ENCODE measurements at places on chromosomes 2 and 18.

- DNase-seq: no peak
These were observed 16.7 kb upstream of the LYPD6B start for GRCh38 chr2:149021761-149022160.

- DNase-seq: no peak
These were observed 143.9 kb downstream of the CYP26B1 start for GRCh38 chr2:72003796-72004195.

DNA sequence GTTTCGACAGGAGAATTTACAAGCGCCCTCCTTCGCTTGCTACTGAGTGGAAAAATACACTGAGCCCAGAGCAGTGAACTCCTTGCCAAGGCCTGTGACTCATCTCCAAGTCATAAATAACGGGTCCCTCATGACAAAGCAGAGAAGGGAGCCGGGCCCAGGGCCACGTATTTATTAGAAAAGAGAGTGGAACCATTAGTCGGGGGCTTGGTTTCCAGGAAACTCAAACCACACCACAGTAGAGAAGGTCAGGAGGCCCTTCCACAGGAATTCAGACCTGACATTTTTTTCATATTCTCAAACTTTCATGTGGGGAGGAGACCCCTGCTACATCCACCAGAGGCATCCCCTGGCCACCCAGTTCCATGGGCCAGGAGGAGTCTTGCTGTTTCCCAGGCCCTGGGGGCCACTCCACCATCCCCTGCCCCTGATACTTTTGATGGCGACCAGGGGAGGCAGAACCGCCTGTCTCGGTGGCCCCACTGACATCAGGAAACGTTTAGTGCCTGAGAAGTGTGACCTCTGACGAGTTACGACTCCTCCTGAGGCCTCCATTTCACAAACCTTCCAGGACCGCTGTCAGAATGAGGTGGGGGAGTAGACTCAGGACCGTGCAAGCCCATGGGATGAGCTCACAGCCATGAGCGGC is 289.7 kb downstream of the DYSF start:
- peak; percentile 79 for DNase-seq

DNA sequence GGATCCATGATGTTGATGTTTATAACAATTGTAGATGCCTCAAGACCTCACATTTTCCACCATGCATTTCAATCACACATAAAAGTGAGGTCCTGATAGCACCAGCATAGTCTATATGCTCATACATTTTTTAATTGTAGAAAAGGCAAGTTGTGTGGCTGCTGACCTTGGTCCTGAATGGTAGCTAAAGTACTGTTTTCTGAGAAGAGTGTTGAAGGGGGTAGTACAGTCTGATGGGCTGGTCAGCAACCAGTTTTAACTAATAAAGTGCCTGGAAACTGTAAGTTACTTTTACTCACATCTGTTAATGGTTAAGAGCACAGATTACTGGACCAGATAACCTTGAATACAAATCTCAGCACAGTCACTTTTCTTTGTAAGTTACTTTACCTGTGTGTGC is 15.9 kb downstream of the ZNF638 start:
- no peak for DNase-seq

- DNase-seq: no peak
These were observed 1.4 kb upstream of the ACTG2 start for GRCh38 chr2:73891276-73891901.

GRCh38 chr2:121297217-121297830 is 12.3 kb upstream of the TFCP2L1 start:
- no peak for DNase-seq

DNA sequence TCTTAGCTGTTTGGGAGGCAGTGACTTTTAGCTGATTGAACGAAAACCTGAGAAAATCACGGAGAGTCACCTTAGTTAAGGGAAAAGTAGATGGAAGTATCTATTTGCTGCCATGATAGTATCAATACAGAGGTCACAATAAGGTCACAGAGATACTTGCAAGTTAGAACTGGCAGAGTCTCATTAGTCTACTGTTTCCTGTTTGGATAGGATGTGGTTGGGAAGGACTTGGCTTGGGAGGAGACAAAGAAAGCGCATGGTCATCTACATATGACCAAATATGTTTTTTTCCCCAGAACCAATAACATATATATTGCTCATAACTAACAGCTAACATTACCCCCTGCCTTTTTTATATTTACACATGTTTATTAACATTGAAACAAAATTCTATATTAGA is 78.4 kb upstream of the AQP4 start:
- no peak for DNase-seq

- no peak for DNase-seq
These were observed 784.6 kb upstream of the ZEB2 start for GRCh38 chr2:145304501-145304900.

GRCh38 chr18:77530732-77531131 is 281.1 kb downstream of the GALR1 start:
- DNase-seq: no peak

DNA sequence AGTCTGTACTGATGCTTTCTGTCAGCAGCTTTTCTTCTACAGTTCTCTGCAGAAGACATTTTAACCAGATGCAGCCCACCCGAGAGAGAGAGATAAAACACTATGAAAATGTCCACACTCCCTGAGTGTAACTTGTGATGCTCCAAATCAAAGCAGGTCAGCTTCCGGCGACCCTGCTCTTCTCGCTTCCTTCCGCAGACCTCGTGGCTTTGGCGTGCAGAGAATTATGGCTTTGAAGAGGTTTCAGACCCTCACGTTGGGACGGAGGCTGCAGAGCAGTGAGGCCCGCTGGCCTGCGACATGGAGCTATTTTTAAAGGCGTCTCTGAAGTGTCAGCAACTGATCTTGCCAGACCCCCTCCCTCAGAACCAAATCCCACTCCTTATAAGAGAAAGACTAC is 41.8 kb downstream of the TMEM163 start:
- no peak for DNase-seq

DNA sequence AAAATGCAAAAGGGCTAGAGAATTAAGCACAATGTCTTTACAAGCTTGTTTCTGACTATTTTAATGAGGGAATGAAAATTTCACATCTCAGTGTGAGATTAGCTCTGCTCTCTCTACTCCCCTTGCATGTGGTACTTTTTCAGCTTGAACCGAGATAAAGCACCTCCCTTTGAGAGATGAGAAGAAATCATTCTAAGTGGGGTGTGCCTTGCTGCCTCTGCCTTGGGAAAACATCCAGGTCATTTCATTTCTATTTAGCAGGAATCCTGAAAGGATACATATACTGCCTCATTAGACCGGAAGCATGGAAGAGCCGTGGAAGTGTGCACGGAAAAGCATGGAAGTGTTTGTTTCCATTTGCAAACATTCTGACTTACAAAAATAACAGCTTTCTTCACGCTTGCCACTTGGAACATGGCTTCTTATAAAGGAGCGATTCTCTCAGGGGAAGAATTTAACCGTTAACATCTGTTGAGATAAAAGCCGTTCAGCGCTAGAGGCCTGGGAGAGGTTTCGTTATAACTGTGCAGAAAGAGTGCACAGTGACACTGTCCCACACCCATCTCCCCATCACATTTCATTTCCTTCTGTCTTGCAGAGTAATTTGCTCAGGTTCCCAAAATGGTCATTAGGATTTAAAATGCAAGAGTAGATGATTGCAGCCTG is 16.7 kb downstream of the NOSTRIN start:
- DNase-seq: no peak

DNA sequence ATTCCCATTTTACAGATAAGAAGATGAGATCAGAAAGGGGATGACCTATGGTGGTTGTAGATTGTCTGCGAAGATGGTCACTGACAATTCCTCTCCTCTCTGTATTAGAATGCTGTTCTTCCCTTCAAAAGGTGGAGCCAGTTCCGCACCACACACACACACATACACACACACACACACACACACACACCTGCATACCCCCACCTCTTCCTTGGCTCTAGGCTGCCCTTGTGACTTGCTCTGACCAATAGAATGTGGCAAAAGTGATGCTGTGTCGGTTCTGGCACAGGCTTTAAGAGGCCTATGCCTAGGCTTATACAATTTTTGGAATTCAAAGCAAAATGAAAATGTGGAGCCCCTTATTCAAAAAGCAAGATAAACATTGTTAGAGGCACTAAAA is 88.0 kb downstream of the ZFP36L2 start:
- DNase-seq: no peak
